Cerebellar nuclear complex (tissue), 1 donor: ENCODE measurements at places on chromosomes 4 and X.

DNA sequence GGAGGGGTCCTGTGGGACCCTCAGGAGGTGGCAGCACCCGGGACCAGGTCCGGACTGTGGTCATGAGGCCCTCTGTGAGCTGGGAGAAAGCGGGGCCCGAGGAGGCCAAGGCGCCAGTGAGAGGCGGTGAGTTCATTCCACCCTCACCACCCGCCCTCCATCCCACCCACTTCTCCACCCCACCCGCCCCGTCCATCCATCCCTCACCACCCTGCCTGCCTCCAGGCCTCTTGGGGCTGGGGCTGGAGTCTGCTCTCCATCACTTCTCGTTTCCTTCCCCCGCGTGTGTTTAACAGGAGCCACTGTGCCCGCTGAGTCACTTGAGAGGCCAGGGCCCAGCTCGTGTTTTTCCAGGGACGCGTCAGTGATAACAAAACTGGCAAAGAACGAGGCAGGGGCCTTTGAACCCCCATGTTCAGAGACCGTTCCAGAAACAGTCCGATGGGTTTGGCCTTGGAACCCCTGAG, 6.2 kb downstream of the SH3TC1 start:
- no peak for DNase-seq

- no peak for DNase-seq
These were observed 187.8 kb downstream of the MID1IP1 start for GRCh38 chrX:38989076-38989475.

DNA sequence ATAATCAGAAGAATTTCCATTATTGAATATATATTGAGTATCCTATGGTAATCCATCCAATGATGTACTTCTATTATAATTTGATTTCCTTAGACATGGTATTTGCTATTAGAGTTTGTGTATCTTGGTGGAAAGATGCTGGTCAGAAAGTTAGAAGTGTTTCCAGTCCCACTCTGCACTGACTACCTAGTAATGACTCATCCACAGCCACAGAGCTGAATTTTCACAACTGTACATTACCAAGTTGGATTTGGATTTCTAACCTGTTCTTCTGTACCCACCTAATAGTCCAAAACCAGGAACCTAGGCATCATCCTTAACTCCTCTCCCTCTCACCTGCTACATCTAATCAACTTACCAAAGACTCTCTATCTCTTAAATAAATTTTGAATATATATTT, 145.4 kb downstream of the REELD1 start:
- DNase-seq, result no peak

- DNase-seq, result no peak
These were observed 131.6 kb downstream of the GATB start for GRCh38 chr4:151629097-151629783.

GRCh38 chr4:152068866-152069265, 308.1 kb upstream of the GATB start:
- no peak for DNase-seq
